ENCODE measurements at places on chromosomes 12 and 14.

- no peak for DNase-seq
Measured at GRCh38 chr14:89187501-89187900, 229.5 kb downstream of the FOXN3 start.

GRCh38 chr12:92028441-92028709 lies 117.3 kb downstream of the BTG1 start:
- DNase-seq = no peak

DNA sequence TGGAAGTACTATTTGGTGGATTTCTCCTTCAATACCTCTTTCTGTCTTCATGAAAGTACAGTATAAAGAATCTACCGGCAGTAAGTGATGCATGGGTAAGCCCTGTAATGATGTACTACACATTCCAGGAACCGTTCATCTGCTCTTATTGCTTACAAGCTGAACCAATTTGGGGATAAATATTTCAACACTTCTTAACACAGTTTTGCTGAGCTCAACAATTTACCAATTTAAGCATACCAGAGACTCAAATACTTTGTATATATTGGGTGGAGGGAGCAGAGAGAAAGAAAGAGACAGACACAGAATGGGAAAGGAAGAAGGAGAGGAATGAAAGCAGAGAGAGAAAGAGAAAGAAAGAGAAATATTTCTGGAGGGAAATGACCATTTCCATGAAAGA lies 821.1 kb upstream of the FLRT2 start:
- no peak for DNase-seq

DNA sequence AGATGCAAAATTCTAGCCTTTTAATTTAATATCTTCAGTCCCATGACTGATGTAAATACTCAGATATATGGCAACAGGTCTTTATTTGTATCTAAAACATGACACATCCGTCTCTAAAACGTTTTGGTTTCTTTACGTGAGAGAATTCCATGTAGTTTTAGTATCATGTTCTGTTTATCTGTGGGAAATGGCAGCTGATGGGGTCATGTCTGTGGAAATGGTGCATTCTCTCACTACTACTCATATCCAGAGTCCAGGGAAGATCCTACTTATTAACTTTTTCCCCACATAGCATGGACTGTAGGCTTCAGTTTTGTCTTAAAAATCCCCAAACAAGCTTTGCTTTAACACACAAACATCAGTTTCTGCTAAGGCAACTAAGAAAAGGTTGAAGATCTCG lies 53.8 kb downstream of the SPTLC2 start:
- no peak for DNase-seq

GRCh38 chr12:724194-724855 lies 28.1 kb upstream of the WNK1 start:
- DNase-seq = no peak

- DNase-seq = no peak
Measured at GRCh38 chr14:65832431-65833266, 420.1 kb downstream of the FUT8 start.

- DNase-seq = no peak
Measured at GRCh38 chr14:74080820-74081460, 3.3 kb downstream of the ALDH6A1 start.

- no peak for DNase-seq
Measured at GRCh38 chr12:76544601-76545261, 14.8 kb downstream of the OSBPL8 start.

DNA sequence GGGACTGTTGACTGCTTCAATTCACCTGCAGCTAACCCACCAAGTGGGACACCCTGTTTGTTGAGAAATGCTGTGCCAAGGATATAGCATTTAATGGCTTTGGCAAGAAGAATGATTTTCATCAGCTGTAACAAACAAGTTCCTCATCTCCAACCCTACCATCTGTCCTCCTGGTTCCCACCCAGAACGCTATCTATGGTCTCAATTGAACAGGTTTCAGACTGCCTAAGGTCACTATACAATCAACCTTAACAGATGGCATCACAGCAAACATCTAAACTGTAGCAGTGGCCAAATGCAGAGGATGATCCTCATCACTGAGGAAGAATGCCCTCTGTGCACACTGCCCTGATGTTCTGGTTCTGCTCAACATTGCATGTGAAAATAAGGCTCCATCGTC lies 546.2 kb upstream of the FOXG1 start:
- no peak for DNase-seq

DNA sequence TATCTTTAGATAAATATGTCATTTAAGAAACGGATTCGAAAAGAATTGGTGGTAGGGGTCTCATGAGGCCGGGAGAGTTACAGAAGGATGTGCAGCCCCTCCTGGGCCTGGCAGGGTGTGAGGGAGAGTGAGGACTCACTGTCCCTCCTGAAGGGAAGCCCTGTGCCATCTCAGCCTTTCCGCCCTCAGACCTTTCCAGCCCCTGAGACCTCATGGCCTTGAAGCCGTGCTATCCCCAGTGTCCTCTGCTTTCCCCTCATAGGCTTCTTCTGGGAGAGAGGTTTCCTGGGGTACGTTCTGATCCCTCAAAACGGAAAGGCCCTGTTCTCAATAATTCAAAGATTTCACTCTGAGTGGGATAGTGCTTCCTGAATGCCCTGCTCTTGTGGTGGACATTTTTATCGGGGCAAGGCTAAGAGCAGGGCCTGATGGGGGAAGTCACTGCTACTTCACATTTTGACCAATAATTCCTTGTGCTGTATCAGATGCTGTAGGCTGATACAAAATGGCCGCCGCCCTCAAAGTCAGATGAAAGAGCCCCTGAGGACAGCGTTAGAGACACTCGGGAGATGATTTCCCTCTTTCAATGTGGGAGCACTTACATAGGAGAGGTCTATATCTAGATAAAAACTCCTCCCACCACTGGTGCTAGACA lies 1.3 kb downstream of the CD4 start:
- no peak for DNase-seq

GRCh38 chr14:95303552-95303951 lies 16.2 kb downstream of the CLMN start:
- DNase-seq = no peak

DNA sequence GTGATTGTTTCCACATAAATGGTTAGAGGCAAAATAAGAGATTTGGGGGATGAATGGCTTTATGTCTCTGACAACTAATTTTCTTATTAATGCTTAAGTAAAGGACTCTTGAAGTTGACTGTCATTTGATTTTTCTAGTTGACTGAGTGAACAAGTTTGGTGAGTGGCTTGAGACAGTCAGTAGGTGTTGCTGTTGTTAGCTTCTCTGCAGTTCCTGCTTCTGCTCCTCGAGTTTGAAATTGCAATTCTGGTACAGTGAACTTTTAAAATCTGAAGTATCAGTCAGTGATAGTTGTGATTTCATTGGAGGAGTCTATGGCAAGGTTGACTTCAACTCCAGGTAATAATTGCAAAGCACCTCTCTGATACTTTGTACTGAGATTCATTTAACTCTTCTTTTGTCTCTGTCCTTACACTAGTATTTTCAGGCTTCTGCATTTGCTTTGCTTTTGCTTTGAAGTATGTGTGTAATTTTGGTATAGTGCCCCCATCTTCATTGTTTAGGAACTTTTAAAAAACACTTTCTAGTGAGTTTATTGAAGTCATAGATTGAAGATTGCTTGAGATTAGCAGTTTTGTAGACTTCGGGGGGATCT lies 415.5 kb downstream of the PCNX1 start:
- DNase-seq = no peak

DNA sequence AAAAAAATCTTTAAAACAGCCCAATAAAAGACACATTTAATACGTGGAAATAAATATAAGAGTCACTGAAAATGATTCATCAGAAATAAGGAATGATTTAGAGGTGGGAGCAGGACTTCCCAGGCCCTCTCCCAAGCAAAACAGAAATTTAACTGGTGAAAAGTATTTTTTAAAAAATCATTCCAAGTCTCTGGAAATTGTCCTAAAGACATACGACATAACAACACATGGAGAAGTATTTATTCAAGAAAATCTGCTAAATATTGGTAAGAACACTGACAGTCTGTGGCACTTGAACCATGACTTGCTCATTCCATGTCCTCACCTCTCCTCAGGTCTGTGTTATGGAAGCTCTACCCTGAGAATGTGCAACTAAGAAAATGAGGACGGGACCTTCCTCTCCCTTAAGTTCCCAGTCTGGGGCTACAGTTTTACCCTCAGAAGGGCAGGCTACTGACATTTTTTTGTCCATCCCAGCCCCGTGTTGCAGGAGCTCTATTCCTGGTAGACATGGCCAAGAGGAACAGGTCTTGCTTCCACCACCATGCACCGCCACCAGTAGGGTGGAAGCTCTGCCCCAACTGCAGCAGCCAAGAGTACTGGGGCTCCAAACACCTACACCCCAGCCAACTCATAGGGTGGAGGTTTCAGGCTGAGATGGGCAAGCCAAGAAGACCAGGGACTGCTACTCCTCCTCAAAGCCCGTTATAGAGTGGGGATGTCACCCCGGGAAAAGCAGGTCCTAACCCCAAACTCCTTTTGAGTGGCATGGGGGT lies 193.0 kb downstream of the CRADD start:
- DNase-seq = no peak

Data from stimulated activated CD4-positive, alpha-beta T cell treated with anti-CD3 and anti-CD28 coated beads, Interleukin-1b, Interleukin-23, amount 100 ng/mL, for 1 hour (primary cell).